CD4-positive, alpha-beta memory T cell (primary cell): ENCODE measurements at places on chromosomes 16 and 17.

DNA sequence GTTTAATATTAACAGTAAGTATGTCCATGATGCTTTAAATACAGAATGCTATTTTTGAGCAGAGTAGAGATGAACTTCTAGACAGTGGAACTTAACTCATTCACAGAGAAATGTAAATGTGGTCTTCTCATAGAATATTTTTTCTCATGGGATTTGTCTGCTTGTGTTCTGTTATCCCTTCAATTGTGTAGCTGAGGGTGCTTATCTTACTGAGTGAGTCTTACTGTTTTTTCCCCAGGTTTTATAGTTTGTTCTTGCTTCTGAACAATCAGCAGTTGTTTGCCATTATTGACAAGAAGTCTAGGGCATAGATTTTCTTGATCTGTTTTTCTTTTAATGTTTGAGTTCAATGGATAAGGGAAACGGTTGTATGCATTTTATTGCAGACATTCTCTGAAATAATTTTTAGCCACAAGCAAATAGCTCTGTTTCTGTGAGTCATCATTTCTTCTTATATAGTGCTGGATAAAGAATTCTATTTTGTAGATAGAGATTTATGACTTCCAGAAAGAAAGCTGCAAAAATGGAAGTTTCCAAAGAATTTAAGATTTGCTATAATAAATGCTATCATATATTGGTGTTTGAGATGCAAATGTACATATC, 60.5 kb downstream of the NF1 start:
- DNase-seq = no peak

- no peak for DNase-seq
Observed at GRCh38 chr17:34384822-34385605, 22.0 kb upstream of the CCL1 start.

- DNase-seq = no peak
Observed at GRCh38 chr17:44961921-44962350, 6.2 kb downstream of the C1QL1 start.

DNA sequence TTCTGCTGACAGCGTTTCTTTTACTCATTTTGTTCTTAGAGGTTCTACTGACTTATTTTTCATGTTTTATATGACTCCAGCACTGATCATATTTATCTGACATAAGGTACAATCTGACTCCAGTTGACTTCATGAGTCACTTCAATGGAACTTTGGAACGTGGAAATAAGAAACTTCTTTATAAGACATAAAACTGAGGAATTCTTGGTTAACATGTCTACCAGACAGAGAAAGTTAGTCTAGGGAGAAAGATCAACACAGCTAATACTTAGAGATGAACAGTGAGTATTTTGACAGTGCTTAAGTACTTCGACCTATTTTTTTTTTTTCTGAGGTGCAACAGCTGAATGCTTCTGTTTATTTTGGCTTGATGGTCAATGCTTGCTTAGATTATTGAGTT, 679.5 kb downstream of the KCNJ2 start:
- DNase-seq = no peak

- DNase-seq = peak; percentile 85
Observed at GRCh38 chr17:74981979-74982662, 5.3 kb upstream of the CDR2L start.

DNA sequence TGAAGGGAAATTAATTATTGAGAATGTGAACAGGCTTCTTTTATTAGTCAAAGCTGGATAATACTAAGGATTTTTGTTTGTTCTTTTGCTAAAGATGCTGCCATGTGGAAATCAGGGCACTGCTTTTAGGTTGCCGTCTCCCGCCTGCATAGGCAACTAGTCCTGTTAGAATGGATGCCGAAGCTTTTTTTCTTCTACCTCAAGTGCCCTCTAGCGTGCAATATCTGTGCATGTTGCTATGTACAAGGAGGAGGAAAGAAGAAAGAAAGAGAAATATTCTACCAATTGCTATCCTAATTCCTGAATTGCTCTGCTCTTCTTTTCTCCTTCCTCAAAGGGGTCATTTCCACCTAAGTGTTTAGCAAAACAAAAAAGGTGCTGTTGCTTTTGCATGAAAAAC, 5.2 kb upstream of the CDH8 start:
- no peak for DNase-seq

GRCh38 chr17:4796552-4796920, 572 bp downstream of the PSMB6 start:
- DNase-seq = no peak

DNA sequence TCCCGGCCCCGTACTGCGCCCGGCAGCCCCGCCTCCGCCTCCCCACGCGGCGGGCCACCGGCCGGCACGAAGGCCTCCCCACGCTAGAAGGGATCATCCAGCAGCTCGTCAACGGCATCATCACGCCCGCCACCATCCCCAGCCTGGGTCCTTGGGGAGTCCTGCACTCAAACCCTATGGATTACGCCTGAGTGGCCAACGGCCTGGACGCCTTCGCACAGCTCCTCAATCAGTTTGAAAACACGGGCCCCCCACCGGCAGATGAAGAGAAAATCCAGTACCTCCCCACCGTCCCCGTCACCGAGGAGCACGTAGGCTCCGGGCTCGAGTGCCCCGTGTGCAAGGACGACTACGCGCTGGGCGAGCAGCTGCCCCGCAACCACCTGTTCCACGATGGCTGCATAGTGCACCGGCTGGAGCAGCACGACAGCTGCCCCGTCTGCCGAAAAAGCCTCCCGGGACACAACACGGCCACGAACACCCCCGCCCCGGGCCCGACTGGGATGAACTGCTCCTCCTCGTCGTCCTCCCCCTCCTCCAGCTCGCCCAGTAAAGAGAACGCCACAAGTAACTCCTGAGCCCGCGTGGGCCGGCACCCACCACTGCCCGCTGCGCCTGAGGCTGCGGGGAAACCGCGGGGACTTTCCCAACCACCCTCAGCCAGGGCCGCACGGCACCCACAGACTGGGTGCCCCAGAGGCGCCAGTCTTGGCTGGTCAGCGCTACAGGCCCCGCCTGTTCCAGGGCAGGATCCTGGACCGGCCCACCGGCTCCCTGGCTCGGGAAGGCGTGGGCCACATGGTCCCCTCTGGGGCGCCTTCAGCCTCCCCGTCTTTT, 39.0 kb upstream of the AKAP1 start:
- peak; percentile 41 for DNase-seq

GRCh38 chr17:49565948-49566491, 9.7 kb upstream of the NXPH3 start:
- no peak for DNase-seq

DNA sequence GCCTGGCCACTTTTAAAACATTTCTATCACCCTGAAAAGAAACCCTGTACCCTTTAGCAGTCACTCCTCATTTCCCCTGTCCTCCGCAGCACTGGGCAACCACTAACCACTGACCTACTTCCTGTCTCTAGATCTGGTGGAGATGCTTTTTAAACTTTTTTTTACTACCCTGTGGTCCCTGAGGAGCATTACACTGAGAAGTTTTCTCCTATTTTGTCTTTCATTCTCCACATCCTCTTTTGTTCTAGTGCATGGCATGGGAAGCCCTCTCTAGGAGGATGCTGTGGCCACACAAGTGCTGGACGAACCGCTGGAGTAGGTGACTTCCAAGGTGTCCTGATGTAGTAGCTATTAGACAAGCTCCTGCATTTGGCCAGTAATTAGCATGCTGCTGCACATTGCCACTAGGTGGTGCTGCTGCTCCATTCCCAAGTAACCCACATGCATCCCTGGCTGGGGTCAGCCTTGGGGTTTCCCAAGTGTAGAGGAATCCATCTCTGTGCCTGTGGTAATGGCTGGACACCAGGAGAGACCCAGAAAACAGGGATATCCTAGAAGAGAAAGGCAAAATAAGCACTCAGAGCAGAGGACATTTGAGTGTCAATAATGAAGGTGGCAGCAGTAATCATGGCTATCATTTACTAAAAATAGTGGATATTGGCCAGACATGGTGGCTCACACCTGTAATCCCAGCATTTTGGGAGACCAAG, 143.8 kb upstream of the CRHR1 start:
- DNase-seq = peak; percentile 64

DNA sequence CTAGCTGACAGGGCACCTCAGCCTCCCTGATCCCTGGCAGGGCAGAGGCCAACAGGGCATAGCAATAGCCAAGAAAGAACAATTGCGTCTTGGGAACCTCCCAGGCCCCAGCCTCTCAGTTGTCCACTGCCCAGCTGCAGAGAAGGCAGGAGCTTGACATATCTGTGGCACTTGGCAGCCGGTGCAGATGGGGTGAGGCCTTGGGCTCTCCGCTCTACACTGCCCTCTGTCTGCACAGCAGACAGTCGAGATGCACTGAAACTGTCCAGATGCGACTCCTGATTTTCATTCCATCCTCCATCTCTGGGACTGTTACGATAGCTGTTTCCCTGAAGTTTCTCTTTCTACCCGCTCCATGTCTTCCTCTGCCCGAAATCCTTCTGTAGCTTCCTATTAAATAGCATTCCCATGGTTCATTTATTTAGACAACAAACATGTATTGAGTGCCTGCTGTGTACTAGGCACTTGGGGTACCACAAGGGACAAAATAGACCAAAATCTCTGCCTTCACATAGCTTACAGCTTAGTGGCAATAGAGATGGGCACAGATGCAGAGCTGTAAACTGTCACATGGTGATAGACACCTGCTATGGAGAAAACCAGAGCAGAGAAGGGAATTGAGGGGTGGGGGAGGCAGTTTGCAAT, 3.3 kb downstream of the POLR3E start:
- DNase-seq = peak; percentile 34

GRCh38 chr17:77465358-77466041, 324.7 kb downstream of the SEC14L1 start:
- peak; percentile 88 for DNase-seq

DNA sequence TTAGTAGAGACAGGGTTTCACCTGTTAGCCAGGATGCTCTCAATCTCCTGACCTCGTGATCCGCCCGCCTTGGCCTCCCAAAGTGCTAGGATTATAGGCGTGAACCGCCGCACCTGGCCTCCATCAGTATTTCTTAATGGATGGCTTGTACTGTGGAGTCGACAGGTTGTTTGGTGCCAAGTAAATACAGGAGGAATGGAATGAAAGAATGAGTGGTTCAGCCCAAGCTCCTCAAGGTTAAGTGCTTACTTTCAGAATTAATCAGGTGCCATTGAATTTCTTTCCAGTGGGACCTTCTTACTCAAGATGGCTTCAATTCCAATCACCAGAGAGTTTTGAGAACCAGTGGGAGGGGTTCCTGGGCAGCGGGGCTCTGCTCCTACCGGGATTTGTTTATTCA, 25.0 kb downstream of the ALOX15 start:
- no peak for DNase-seq

DNA sequence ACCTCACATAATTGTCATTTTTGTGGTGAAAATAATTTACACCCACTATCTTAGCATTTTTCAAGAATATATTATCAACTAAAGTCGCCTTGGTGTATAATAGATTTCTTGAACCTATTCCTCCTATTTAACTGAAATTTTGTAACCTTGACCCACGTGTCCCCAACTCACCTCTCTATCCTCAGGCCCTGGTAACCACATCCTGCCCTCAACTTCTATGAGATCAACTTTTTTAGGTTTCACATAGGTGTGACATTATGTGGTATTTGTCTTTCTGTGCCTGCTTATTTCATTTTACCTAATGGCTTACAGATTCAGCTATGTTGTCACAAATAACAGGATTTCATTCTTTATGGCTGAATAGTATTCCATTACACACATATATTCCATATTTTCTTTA, 73.0 kb upstream of the CNTNAP4 start:
- no peak for DNase-seq

- no peak for DNase-seq
Observed at GRCh38 chr16:2386990-2387389, 42.3 kb upstream of the CCNF start.

DNA sequence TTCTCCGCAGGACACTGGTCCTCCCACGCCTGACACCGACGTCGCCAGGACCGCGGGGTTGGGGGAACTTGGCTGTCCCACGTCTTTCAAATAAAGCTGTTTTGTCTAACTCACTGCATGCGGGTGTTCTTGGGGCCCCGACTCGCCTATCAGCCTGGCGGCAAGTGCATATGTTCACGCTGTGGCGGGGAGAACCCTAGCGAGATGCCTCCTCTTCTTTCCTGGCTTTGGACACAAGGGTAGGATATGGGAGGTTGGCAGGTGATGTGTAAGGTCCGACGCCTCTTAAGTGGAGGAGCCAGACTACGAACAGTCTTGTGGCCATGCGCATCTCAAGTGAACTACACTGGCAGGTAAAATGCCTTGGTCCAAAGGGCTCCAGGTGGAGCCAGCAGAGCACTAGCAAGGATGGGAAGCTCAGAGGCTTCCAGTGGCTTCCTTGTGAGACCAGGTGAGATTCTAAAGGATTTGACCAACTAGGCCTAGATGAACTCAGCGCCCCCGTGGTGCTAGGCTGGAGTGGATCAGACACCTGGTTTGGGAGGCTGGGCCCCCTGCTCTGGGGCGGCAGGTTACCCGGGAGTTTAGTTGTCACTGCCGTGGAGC, 873 bp upstream of the RPS2 start:
- no peak for DNase-seq

GRCh38 chr17:80942423-80943345, 49.0 kb upstream of the CHMP6 start:
- no peak for DNase-seq

- no peak for DNase-seq
Observed at GRCh38 chr17:45383003-45383402, 49.7 kb downstream of the ARHGAP27 start.
